ENCODE measurements at places on chromosomes 5 and 9. TPM values are rescaled to one million over a fixed set of nuclear protein-coding genes. Genes with fewer than 3 reads are reported as not detected.

GRCh38 chr9:6414247-6414641, 1.2 kb downstream of the UHRF2 start:
- DNase-seq, result no peak

WNT8A gene
- total RNA-seq, result not detected

KCNMB1 gene
- 42.1 TPM for total RNA-seq

DNA sequence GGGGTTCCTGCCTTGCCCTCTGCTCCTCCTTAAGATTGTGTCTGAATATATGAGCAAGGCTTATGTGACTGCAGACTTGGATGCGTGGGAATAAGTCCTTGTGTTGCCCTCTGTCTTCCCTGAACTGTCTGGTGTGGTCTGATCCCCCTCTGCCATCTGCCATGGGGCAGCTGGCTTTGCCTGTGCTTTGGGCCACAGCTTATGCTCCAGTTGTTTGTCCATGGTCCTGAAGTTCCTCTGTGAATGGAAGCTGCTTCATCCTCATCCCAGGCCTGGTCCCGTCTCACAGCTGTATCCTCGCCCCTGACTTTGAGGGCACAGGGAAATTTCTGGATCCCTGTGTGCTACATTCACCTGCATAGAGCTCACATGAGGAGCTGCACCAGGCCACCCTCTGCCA, 14.7 kb downstream of the IL31RA start:
- no peak for DNase-seq

SPACA9 gene
- 14.0 TPM for total RNA-seq

CDO1 gene
- 16.8 TPM for total RNA-seq

DNA sequence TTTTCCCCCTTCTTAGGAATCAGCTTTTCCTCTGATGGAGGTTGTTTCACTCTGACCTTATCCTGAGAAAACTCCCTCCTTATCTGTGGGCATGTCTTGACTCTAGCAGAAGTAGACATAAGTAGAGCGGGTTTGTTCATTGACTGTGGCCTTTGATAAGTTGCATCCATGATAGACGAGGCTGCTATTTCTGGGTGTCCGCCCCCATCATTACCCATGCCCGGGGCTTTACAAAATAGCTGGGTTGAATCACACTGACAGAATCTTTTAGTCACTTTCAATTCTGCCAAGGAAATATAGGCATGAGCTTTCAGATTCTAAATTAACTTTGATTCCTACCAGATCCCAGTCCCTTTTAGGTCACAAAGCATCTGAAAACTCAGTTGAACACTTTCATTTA, 223.8 kb downstream of the SEC61B start:
- DNase-seq, result no peak

IL13 gene
- total RNA-seq, result not detected

- DNase-seq, result no peak
Observed at GRCh38 chr5:100434815-100435214, 100.4 kb upstream of the FAM174A start.

DNA sequence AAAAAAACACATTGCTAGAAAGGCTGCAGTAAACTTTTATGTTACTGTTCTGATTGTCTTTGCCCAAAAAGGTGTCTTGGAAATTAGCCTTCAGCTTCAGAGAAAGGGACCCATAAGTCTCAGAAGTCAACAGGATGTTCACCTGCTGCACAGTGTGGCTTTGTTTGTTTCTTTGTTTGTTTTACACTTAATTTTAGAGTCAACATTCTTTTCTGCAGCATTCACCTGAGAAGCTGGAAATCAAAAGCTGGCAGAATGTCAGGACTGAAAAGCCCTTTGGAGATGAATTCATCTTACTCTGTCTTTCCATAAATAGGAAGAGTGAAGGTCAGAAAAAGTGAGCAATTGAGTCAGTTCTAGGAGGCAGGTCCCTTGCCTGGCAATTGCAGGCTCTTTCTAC, 170.0 kb downstream of the PAPPA start:
- DNase-seq, result no peak

GRCh38 chr9:88776717-88777497, 214.4 kb upstream of the S1PR3 start:
- DNase-seq, result no peak

DNA sequence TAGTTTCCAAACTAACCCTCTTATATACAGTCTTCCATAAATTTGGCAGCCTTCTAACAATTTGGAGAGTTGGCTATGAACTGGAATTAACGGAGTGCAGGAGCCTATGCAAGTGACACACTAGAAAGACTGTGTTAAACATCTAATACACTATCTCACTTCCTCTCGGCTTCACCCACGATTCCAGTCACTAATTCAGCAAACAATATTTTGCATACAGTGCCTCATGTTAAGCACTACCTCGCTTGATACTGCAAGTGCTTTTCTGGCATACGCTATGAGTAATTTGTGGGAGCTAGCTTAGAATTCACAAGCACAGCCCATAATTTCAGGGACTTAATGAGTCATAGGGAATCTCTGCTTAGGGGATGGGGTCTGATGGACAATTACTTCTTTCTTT, 102.5 kb downstream of the ST8SIA4 start:
- no peak for DNase-seq

- DNase-seq, result peak; percentile 69
Observed at GRCh38 chr5:88732181-88732633, 150.8 kb downstream of the MEF2C start.

MAMDC4 gene
- 2.8 TPM for total RNA-seq

DNA sequence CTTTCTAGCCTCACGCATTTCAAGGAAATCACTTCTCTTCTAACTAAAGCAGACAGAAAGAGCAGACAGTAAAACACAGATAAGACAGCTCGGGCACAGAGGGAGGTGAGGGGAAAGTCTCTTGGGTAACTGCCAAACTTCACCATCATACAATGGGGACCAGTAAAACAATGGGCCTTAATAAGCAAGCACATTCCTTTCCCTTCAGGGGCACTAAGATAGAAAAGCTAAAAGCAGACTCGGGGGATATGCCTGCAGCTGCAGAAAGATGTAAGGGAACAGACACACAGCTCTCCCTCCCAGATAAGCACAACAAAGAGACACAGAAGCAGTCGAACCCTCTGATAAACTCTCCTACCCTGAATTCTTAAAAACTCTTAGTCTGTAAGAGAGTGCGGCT, 15.6 kb upstream of the CKS2 start:
- DNase-seq, result no peak

GRCh38 chr9:84891924-84892323, 222.4 kb downstream of the NTRK2 start:
- DNase-seq, result no peak

GRCh38 chr9:132094314-132094791, 14.7 kb upstream of the MED27 start:
- no peak for DNase-seq

- DNase-seq, result no peak
Observed at GRCh38 chr9:135088979-135089847, 1.7 kb downstream of the OLFM1 start.

SHOC1 gene
- total RNA-seq, result not detected

GRCh38 chr5:128965011-128965637, at the start of gene SLC27A6:
TSS of gene SLC27A6 (plus strand) at chr5:128965488. CDS start at chr5:128966138, 650 bp downstream.
- peak; percentile 61 for DNase-seq
